ENCODE measurements at places on chromosomes 5 and 9.

GRCh38 chr9:123218831-123219230, 49.6 kb downstream of the STRBP start:
- no peak for DNase-seq

- DNase-seq, result no peak
Measured at GRCh38 chr9:125370786-125371185, 109.2 kb downstream of the GAPVD1 start.

DNA sequence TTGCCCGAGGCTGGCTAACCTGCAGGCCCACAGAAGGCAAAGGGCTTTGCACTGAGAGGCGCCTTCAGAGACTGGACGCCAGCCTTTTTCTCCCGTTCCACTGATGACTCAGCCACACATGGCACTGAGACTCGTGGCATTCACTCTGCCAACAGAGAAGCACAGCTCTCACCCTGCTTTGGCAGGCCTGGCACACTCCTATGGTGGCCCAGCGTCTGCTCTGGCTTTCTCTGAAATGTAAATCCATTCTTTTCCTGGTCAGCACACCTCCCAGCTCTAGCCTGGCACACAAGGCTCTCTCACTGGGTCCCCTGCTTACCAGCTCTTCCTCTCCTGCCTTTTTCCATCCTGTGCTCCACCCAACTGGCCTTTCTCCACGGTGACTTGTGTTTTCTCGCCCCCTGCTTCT, 5.9 kb upstream of the MELK start:
- DNase-seq, result no peak

DNA sequence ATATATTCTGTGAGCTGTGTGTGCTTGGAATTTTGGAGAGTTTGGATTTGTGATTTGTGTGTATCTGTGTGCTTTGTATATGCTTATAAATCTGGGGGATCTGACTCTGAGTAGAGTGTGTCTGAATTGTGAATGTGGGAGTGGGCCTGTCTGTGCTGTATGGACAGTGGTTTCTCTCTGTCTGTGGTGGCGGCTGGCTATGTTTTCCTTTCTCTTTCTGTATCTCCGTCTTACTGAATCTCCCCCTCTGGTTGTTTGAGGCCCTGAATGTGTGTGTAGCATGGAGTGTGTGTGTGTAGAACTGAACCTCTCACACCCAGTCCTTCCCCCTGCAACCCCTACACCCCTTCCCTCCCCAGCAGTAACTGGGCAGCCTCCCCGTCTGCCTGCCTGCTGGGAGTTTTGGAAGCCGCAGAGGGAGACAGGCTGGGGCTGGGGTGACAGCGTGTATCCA, 4.7 kb downstream of the CXXC5 start:
- DNase-seq, result no peak

DNA sequence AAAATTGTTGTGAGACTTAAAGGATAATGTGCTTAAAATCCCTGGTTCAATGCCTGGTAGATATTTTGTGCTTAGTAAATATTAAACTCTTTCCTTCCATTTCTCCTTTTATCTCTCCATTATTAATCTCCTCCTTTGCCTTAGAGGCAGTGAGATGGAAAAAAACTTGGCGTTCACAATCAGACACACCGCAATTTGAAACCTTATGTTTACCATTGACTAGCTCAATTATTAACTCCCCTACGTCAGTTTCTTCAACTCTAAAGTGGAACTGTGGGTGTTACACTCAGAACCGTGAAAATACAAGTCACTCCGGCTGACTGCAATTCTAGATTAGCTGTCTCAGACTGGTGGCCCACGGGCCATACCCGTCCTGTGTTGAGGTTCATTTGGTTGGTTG, 327.2 kb downstream of the DEPDC1B start:
- no peak for DNase-seq

GRCh38 chr5:133756756-133757155, 144.4 kb upstream of the FSTL4 start:
- DNase-seq, result no peak

DNA sequence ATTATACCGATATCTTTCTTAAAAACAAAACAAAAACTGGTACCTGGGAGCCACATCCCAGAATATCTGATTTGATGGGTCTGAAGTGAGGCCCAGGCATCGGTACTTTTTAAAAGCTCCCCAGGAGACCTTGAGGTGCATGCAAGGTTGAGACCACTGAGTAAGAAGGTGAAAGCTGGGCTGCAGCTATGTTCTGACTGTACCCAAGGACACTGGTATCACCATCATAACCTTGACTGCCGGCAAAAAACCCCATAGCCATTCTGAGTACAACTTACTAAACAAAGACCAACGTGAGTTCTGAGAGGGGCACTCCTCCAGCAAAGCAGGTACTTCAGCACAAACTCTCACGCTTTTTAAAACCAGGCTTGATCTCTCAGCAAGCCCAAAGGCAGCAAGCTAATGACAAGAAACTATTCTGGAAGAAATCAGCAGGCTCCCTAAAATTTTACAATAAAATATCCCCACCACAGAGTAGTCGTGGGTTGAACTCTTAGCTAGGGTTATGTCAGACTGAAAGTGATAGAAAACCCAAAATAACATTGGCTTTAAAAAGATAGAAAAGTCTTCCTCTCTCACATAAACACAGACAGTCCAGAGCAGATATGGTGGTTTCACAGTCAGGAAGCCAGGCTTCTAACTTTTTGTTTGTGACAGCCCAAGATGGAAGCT, 263.9 kb downstream of the SAXO1 start:
- DNase-seq, result no peak

GRCh38 chr5:151684690-151685361, 1.9 kb downstream of the SPARC start:
- no peak for DNase-seq

DNA sequence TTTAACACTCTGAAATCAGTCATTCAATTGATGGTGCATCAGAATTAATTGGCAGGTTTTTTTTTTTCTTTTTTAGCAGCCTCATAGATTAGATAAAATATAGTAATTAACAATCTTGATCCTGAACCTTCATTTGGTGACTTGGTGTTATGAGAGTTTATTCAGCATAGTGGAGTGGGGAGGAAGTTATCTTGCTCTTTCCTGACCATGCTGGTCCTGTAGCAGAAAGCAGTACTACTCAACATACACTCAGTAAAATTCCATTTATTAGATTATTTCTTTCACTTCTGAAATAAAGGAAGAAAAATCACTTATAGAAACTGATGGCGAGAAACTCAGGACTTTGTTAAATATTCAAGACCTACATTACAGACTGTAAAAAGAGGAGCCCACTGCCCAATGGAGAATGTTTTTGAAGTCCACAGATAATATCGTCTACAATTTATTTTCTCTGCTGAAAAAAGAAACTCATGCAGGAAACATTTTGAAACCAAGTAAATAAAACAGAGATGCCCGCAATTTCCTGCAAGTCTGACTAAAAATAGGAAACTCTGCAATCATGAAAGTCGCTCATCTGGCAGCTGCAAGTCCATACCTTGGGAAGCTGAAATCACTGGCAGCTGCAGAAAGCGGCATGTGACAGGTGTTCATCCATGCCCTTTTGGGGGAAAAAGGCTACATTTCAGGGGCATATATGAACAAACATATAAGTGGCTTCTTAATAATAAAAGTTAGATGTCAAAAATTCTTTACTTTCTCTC, 233.2 kb upstream of the RFX3 start:
- no peak for DNase-seq

DNA sequence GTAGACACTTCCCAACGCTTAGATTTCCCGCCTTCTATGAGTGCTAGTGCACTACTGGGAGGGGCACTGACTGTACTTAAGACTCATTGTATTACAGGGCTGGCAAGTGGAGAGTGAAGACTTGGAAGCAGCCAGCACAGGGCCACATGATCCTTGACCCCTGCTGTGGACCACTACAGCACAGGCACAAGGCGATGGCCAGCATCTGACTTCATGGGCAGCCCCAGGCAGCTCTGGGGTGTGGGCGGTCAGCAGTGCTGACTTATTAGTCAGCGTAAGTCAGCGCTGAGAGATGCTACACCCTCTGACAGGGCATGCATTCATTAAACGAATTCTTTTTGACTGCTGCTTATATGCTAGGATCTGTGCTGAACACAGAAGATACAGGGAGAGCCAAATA, 9.3 kb downstream of the SLC46A2 start:
- DNase-seq, result no peak

GRCh38 chr5:761059-761771, 23.3 kb downstream of the ZDHHC11B start:
- no peak for DNase-seq

DNA sequence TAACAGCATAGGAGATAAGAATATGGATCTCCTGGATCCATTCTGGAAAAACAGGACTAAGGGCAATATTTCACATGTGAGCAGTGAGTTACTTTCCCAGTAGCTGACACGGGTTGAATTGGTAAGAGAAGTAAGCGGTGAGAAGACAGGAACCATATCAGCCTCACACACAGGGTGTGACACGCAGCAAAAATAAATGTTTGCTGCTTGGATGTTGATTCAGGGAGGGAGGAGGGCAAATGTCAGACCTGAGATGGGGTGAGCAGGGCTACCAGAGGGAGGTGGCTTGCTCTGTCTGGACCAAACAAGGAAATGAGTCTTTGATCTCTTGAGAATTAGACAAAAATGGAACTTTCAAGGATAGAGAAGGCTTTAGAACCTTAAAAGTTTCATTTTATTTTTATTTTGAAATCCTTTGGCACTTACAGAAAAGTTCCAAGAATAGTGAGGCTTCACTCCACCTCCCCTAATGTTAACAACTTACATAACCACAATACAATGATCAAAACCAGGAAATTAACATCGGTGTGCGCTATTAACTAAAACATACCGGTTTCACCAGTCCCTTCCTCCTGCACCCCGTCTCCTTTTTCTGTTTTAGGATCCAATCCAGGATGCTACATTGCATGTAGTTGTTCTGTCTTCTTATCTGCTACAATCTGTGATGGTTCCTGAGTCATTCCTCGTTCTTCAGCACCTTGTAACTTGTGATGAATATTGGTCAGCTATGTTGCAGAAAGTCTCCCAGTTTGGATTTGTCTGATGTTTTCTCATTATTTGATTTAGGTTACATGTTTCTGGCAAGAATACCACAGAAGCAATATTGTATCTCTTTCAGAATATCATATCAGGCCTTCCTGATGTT, 20.5 kb upstream of the ARHGEF28 start:
- no peak for DNase-seq

GRCh38 chr5:176785184-176786145, 24.9 kb upstream of the UNC5A start:
- DNase-seq, result no peak

DNA sequence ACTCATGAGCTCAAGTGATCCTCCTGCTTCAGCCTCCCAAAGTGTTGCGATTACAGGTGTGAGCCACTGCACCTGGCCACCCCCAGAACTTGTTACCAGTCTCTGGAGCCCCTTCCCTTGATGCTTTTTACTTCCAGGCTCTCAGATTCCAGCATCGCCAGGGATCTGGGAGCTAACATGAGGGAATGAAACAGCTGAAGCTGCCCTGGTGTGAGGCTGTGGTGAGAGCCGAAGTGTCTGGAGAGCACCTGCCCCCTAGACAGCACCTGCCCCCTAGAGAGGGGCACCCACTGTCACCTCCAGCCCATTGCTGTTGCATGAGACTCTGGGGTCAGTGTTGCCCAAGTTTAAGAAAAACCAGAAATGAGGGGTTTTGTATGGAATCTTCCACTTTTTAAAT, 124.3 kb upstream of the SAP30L start:
- no peak for DNase-seq

DNA sequence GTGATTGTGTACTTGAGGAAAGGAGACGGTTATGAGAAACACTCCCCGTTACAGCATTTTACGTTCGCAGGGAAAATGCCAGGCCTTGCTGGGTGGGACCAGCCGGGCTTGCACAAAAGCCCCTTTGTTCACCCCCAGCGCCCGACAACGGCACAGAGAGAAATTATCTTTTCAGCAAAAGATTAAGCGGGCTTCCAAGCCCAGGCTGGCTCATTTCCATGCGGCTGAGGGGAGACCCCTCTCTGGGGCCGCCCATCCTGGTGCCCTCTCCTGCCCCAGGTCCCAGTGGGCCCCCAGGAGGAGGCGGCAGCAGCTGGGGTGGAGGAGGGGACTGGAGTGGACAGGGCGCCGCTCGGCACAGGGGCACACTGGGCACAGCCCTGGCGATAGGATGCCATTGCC, 50.8 kb upstream of the NOTCH1 start:
- no peak for DNase-seq

GRCh38 chr5:176817369-176817840, 7.0 kb downstream of the UNC5A start:
- DNase-seq, result no peak

DNA sequence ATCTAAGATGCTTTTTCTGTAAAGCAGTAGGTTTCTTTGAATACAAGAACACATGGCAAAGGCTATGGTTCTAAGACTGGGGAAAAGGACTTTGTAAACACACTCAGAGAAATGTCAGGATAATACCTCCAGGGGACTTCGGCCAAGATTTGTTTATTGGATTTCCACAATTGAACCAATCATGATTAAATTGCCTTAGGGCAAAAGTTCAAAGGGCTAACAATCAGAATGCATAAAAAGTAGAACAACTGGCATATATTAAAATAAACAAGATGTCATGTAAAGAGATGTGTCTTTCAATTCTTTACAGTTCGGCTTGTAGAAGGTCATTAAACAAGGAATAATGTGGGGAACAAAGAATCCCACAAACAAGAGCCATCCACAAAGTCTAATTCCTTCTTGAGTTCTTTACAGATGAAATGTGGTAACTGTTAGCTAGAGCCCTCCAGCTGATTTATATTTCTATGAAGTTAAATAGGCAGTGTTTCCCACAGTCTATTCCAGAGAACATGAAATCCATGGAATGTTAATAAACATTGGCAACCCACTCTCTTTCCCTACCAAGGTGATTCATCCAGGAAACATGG, 565.5 kb downstream of the ZNF608 start:
- no peak for DNase-seq

DNA sequence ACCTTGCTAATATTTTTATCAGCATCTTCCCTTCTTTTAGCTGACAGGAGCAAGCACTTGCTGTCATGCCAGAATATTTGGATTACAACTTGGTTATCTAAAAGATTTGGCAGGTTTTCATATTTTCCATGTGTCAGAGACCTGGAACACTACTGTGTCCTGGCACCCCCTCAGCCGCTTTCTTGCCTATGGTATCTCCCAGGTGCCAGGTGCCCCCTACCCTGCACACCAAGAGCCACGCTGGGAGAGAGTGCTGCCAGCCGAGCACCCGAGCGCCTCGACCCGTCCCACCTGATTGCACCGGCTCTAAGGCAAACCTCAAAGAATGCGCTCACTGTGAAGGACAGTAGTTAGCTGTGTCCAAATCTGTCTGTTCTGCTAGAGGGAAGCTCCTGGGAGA, 84.8 kb downstream of the GTF3C4 start:
- no peak for DNase-seq

Data from T-helper 22 cell (primary cell).